T-helper 9 cell (primary cell): ENCODE measurements at places on chromosomes 4 and X.

DNA sequence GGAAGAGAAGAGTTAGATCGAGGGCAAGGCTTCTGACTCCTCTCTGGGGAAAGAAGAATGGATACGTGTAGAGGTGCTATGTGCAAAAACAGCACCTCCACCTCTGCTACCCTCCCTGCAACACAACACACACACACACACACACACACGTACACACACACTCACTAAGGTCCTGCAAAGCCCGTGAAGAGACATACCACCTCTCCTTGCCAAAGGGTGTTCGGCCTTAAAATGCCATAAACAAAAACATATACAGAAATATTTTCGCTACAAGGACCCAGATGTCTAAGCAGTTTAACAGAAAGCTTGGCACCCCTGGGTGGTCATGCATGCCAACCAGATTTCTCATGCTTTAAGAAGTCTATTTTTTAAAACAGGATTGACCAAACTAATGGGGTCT is 1.5 kb downstream of the TIFA start:
- no peak for DNase-seq

- DNase-seq, result no peak
These were observed 97.2 kb downstream of the MAB21L2 start for GRCh38 chr4:150679018-150679764.

DNA sequence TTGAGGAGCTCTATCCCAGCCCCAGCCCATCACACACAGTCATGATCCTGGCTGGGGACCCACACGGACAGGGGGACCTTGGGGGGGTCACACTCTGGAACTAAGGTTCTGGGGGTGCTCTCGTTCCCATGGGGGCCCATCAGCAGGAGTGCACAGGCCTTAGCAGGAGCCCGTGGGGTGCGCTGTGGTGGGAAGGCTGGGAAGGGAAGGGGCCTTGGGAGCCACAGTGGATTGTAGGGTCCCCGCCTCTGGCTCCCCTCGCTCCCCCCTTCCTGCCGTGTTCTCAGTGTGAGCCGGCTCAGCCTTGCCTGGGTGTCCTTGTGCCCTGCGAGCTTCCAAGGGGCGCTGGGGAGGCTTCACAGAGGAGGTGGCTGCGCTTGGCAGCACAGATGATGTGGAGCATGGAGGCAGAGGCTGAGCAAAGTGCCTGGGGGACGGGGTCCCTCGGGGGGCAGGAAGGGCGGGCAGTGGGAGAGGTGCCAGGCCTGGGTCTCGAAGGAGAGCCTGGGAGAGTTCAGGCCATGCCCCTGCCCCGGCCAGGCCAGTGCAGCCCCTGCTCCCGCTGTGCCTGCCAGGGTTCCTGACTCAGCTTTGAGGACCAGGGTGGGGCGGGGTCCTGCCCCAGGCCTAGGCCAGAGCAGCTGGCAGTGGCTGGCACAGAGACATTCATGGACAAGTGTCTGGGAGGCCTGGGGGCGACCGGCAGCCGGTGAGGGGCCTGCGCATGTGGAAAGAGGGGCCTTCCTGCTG is 5.5 kb upstream of the HGFAC start:
- DNase-seq, result no peak

DNA sequence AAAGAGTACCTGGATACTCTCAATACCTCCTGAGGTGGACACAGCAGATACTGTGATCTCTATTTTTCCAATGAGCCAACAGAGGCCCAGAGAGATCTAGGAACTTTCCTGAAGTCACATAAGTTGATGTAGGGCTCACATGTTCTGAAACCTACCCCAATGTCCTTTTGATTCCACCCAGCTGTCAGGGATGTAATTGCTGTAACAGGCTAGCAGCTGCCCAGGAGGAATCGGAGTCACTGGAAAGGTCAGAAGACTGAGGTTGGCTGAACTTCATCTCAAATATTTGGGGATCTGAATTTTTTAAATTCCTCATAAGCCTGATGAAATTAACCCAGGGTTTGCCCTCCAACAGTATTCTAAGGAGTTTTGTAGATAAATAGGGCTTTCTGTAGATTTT is 52.5 kb upstream of the PROM1 start:
- no peak for DNase-seq

- DNase-seq, result no peak
These were observed 125.0 kb downstream of the RASGEF1B start for GRCh38 chr4:81346719-81347118.

- DNase-seq, result no peak
These were observed 33.0 kb downstream of the AFF1 start for GRCh38 chr4:86967798-86968197.

GRCh38 chr4:137530176-137530575 is 2.1 kb downstream of the PCDH18 start:
- no peak for DNase-seq

GRCh38 chrX:29231800-29232199 is 644.6 kb downstream of the IL1RAPL1 start:
- no peak for DNase-seq

DNA sequence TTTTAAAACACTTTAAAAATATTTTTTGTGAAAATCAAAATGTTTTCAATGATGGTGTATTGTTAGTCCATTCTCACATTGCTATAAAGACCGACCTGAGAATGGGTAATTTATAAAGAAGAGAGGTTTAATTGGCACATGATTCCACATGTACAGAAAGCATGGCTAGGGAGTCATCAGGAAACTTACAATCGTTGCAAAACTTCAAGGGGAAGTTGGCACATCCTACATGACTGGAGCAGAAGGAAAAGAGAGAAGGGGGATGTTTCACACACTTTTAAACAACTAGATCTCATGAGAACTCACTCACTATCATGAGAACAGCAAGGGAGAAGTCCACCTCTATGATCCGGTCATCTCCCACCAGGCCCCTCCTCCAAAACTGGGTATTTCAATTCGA is 110.7 kb downstream of the TMEM47 start:
- no peak for DNase-seq

DNA sequence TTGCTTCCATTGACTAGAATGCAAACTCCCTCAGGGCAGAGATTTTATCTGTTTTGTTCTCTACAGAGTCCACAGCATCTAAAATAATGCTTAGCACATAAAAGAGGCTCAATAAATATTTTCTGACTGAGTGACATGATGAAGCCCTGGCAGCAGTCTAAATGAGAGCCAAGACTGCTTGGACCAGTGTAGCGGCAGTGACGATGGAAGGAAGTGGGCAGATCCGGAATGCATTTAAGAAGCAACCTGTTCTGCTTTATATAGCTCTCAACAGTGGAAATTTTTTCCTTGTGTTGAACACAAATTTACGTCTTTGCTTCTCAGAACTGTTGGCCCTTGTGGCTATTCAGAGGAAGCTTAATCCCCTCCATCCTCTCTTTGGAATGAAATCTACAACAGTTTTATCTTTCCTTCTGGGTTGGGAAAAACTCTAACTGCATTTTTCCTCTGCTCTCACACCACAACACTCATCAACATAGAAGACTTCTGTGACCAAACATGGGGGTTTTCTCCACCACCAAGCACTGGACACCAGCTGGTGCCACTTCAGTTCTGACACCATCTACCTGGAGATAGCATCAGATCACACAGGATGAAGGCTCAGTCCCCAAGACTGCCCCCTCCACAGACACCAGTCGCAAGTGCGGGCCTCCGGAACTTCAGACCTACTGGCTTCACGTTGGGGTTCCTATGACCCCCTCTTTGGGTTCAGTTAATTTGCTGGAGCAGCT is 7.0 kb upstream of the BEND4 start:
- no peak for DNase-seq

DNA sequence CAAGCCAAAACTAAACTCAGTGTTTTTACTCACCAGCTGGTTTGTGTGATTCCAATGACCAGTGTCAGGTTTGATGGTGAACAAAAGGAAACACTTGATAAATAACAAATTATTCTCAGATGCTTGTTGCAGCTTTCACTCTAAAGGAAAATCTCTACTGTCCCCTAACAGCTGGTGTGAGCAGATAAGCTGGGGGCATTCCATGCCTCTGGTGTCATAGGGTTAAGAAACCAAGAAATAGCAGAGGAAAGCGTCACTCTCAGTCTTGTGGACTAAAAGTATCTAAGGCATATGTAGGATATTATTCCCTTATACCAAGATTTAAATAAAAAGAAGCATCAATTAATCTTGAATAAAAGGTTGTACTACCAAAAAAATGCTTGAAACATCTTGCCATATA is 24.3 kb downstream of the TRPC5 start:
- DNase-seq, result no peak

DNA sequence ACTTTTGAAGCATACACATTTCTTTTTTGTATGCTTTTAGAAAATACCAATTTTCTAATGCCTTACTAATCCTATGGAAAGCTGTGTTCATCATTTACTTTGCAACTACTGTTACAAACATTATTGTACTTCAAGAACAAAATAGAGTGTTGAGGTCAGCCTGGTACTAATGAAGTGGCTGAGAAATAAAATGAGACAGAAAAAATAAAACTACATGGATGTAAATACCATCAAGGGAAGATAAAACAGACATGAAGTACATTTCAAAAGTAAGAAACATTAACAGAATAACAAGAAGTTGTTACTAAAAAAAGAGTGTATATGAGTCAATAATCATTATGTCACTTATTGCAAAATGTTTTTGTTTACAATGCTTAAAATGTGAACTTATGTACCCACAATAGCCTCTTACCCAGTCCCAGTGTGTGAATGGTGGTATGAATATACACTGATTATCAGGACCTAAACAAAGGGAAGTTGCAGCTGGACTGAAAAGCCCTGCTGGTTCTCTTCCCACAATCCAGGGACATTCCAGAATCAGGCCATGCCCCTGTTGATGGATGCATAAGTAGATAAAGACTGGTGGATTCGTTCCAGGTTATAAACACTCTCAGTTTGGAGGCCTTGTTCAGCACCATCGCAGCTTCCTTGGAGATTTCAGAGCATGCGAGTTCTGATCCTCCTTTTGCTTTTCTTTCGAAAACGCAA is 2.4 kb upstream of the CSN3 start:
- no peak for DNase-seq

DNA sequence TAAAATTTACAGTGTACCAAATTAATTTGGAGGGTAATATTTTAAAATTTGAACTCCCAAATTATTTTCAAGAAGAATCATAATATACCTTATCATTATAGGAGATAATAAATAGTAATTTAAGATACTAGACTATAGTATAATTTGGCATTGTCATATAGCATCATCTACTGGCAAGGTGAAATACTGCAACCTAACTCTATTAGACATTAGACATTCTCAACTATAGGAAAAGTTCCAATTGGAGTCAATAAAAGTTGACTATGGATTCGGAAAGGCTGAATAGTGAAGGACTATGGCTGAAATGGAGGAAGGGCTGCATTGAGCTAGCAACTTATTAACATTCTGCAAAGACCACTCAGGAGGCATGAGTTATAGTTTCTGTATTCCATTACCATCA is 113.0 kb downstream of the PRDM5 start:
- DNase-seq, result no peak

GRCh38 chrX:149504226-149504914 is 736 bp downstream of the IDS start:
- DNase-seq, result peak; percentile 54

GRCh38 chr4:143511906-143512305 is 1.6 kb upstream of the SMARCA5 start:
- no peak for DNase-seq

- no peak for DNase-seq
These were observed 19.6 kb upstream of the NSUN7 start for GRCh38 chr4:40730091-40730679.

GRCh38 chrX:2552621-2553201 is 51.9 kb upstream of the DHRSX start:
- DNase-seq, result no peak

- DNase-seq, result no peak
These were observed 37.8 kb downstream of the TRMT44 start for GRCh38 chr4:8478371-8478770.

DNA sequence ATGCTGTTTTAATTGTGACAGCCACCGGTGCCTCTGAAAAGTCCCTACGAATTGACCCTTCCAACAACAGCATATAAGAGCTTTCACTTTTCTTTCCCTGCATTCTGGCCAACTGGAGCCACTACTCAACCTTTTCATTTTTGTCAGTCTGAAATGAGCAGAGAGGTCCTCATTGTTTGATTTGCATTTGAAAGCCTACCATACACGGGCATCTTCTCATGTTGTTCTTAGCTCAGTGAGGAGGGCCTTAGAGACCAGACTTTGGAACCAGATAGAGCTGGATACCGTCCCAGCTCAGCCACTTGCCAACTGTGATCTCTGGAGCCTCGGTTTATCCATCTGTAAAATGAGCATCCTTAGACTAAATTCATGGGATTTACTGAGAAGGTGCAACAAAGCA is 16.9 kb upstream of the TMSB4X start:
- no peak for DNase-seq

DNA sequence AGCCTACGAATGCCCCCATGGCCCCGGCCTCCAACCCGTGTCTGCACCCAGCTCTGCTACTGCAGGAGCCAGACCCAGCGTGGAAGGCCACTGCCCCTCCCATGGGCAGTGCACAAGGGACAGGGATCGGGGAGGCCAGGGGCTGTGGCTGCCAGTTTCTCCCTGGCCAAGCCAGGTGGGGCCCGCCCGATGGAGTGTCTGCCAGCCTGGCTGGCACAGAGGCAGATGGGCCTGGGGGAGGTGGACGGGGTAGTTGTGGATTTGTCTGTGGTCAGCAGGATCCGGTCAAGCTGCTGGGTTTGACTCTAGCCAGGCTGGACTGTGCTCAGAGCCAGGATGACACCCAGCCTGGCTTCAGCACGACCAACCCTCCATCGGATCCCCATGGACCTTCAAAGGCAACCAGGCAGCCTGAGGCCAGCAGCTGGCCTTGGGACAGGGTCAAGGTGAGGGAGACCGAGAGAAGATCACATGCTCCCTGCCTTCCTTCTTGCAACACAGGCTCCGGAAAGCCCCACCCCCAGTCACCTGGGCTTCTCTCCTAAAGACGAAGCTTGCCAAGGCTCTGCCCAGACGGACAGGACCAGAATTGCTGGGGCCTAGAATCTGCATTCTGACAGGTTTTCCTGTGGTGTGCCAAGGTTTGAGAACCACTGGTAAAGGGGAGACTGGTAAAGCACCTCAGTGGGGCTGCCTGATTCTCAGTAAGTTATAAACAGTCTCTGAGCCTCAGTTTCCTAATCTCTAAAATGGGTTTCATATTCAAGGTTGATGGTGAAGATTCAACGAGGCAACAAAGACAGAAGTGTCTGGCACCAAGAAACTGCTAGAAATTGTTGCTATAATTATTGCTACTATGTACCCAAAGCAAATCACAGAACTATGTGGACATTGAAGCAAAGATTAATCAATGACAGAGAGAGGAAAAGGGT is 78.6 kb downstream of the PPP2R2C start:
- DNase-seq, result no peak

DNA sequence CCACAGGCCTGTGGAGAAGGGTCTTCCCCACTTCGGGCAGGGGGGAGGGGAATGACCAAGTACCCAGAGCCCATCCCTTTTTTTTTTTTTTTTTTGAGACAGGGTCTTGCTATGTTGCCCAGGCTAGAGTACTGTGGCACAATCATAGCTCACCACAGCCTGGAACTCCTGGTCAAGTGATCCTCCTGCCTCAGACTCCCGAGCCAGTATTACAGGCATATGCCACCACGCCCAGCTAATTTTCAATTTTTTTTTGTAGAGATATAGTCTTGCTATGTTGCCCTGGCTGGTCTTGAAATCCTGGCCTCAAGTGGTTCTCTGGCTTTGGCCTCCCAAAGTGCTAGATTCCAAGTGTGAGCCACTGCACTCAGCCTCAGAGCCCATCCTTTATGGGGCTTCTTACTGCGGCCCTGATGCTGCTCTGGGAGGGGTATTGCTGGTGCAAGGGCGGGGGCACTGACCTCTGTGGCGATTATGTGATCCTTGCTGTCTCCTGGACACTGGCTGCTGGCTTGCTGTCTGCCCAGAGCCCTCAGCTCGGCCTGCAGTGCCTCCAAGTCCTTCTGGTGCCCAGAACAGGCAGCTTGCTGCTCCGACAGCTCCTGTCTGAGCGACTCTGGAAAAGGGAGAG is 32.9 kb downstream of the MED28 start:
- DNase-seq, result no peak

- no peak for DNase-seq
These were observed 36.9 kb downstream of the INTS6L start for GRCh38 chrX:135557344-135557743.
